ENCODE measurements at places on chromosomes 3 and 15. TPM values are rescaled to one million over a fixed set of nuclear protein-coding genes. Genes with fewer than 3 reads are reported as not detected.

The SOX2 gene
- not detected for total RNA-seq

The FBLN2 gene
- 13.7 TPM for total RNA-seq

The SLC25A36 gene
- 156 TPM for total RNA-seq

The PAQR5 gene
- not detected for total RNA-seq

The GASK1A gene
- 0.19 TPM for total RNA-seq

The ISLR gene
- not detected for total RNA-seq

The SLC22A14 gene
- total RNA-seq: not detected

The TPRG1 gene
- total RNA-seq: 3.1 TPM

The MED12L gene
- total RNA-seq: 0.43 TPM

The FOXP1 gene
- total RNA-seq: 411 TPM

The TOP2B gene
- 71.8 TPM for total RNA-seq

The TMEM45A gene
- total RNA-seq: not detected

The VILL gene
- total RNA-seq: 19.0 TPM

The LYZL4 gene
- total RNA-seq: not detected

The EFHB gene
- 1.9 TPM for total RNA-seq

The LINGO1 gene
- total RNA-seq: not detected

The RETNLB gene
- not detected for total RNA-seq

The P4HTM gene
- total RNA-seq: 41.8 TPM

The CTXN2 gene
- not detected for total RNA-seq

The ITIH1 gene
- not detected for total RNA-seq

The PLXNA1 gene
- total RNA-seq: 7.3 TPM

The TLR9 gene
- not detected for total RNA-seq

The PIF1 gene
- 0.76 TPM for total RNA-seq

The FGF7 gene
- total RNA-seq: not detected

The RTP3 gene
- not detected for total RNA-seq

The ARL14 gene
- not detected for total RNA-seq

The SUCLG2 gene
- total RNA-seq: 39.1 TPM

The CATSPER2 gene
- 5.2 TPM for total RNA-seq

The GPR149 gene
- not detected for total RNA-seq

The SPG21 gene
- 28.2 TPM for total RNA-seq

The STRIT1 gene
- total RNA-seq: not detected

The COL6A5 gene
- not detected for total RNA-seq

The WDR72 gene
- total RNA-seq: not detected

The HIGD2B gene
- total RNA-seq: not detected

The UTS2B gene
- not detected for total RNA-seq

The UQCC5 gene
- total RNA-seq: 5.2 TPM

The CD276 gene
- not detected for total RNA-seq

The ZNF592 gene
- total RNA-seq: 25.1 TPM

The FOXL2NB gene
- total RNA-seq: not detected

The CCR8 gene
- total RNA-seq: 0.61 TPM

The IL12A gene
- total RNA-seq: 2.3 TPM

The CCR3 gene
- not detected for total RNA-seq

The CCDC39 gene
- not detected for total RNA-seq

The CASR gene
- total RNA-seq: not detected

The ZNF501 gene
- 0.75 TPM for total RNA-seq

The TAGLN3 gene
- total RNA-seq: not detected

The GNAT1 gene
- 0.28 TPM for total RNA-seq

The GABRG3 gene
- total RNA-seq: not detected

The INSYN1 gene
- not detected for total RNA-seq

The MLF1 gene
- 4.1 TPM for total RNA-seq

The NLGN1 gene
- total RNA-seq: not detected

The CYB561D2 gene
- total RNA-seq: 24.3 TPM

The BOC gene
- total RNA-seq: not detected

The PLXNB1 gene
- total RNA-seq: 1.4 TPM

The EMC7 gene
- 61.0 TPM for total RNA-seq

The GUCA1C gene
- not detected for total RNA-seq

The ILDR1 gene
- not detected for total RNA-seq

Data from CD8-positive, alpha-beta T cell (primary cell).